ENCODE measurements at places on chromosomes 1 and 21.

DNA sequence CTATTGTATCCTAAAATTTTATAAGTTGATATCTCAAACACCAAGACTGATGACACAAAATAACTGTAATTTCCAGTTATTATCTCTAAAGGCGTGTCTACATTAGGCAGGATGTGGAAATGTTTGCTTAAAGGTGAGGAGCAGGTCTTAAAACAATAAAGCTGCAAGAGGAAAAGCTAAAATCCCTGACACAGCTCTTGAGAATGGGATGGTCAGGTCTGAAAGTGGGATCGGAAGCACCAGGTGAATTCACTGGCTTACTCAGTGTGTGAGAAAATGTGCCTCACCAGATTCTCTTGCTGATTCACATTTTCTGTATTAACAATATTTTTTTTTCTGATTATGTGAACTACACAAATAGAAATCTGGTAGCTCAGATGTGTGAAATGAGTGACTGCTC lies 421.9 kb upstream of the ADAMTS5 start:
- DNase-seq = no peak

DNA sequence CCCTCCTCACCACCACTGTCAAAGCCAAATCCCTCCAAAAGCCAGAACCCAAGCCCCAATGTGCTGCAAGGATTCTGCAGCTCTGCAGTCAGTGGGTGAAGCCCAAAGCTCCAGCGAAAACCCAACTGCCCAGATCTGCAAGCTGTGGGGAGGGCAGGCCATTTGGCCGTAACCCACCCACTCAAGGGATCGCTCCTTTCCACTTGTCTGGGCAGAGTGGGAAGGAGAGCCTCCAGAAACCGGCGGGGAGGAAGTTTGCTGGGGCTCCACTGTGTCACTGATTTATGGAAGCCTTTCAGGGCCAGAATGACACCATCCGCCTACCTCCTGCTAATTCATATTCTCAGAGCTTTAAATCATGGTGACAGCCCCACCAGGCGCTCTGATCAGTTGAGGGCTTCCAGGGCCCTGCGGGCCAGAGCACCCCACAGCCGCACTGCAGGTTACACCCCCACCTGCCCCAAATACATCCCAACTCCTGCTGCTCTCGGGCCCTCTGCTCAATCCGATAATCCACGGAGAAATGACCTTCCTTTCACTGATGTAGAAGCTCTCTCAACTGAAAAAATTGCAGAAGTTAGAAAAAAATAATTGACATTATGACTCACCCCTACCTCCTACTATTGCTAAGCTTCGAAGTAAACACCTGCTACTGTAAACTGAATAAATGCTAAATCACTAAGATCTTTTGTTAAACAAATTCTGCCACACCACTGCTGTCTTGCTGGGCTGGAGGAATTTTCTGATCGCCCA lies 40.6 kb upstream of the RAB4A start:
- no peak for DNase-seq

DNA sequence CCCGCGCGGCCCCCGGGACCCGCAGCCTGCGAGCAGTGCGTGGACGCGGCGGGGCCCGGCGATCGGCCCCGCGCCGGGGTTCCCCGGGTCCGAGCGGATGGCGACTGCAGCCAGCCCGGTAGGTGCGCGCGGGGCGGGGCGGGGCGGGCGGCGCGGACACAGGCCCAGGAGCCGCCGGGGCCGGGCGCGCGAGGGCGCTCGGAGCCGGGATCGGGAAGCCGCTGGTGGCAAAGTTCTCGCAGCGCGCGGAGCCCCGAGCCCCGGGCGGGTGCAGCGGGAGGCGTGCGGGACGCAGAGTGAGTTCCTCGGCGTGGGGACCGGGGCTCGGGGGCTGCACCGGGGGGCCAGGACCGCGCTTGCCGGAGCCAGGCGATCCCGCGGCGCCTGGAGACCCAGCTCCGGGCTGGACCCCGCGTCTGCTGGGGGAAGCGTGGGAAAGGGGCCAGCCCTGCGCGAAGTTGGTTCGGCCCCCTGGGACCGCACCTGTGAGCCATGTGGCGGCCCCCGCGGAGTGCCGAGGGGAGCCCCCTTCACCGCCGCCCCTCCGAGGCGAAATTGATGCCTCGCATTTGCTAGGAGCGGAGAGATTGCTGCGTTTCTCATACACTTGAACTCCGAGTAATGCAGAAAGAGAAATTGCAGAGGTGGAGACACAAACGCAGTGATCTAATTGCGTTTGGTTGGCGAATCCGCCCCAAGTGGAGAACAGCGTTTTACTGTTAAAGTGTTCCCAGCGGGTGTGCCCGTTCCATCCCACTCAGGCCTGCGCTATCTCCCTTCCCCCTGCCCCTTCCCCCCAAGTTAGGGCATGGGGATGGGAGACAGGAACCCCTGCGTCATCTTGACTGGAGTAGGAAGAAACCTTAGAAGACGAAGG lies 228.9 kb upstream of the TMEM51 start:
- DNase-seq = peak; percentile 23

- no peak for DNase-seq
Observed at GRCh38 chr21:43593078-43593477, 66.2 kb downstream of the HSF2BP start.

GRCh38 chr1:216119600-216119999 lies 303.6 kb downstream of the USH2A start:
- no peak for DNase-seq

GRCh38 chr1:246608616-246609376 lies 42.5 kb downstream of the CNST start:
- DNase-seq = no peak

DNA sequence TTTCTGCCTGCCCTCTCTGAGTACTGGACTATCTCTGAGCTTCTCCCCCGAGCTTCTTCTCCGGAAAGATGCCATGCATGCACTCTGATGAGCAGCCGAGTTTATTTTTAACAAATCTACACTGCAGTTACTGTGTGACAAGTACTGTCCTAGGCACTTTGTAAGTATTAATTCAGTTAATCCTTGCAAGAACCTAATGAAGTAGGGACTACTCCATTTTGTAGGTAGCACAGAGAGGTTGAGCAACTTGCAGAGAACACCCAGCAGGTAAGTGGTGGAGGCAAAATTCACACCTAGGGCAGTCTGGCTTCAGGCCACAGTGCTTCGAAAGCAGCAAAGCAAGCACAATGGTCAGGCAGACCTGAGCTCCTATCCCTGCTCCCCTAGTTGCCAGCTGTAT lies 3.8 kb upstream of the TAL1 start:
- no peak for DNase-seq

GRCh38 chr21:44962403-44962966 lies 22.7 kb downstream of the SLX9 start:
- no peak for DNase-seq

GRCh38 chr1:81414488-81415015 lies 386.2 kb upstream of the ADGRL2 start:
- DNase-seq = peak; percentile 78

DNA sequence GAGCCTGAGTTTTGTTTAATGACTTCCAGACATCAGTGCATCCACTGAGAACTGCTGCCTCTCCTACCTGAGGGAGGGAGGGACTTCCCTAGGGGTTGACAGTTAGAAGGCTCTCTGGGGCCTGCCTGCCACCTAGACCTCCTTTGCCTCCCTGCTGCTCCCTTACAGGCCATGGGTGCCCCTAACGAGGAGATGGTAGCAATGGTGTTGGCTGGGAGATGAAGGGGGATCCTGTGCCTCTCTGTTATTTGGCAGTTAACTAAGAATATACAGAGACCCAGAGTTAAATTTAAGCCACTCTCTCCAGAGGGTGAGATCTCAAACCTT lies 66.1 kb downstream of the UBE2U start:
- DNase-seq = no peak

DNA sequence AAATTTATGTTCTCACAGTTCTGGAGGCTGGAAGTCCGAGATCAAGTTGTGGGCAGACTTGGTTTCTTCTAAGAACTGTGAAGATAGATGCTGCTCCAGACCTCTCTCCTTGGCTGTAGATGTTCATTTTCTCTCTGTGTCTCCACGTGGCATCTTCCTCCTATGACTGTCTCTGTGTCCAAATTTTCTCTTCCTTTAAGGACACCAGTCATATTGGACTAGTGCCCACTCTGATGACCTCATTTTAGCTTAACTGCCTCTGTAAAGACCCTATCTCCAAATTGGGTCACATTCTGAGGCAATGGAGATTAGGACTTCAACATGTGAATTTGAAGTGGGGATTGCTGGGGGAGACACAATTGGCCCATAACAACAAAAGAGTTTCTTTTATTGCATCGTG lies 125.3 kb upstream of the ETS2 start:
- no peak for DNase-seq

DNA sequence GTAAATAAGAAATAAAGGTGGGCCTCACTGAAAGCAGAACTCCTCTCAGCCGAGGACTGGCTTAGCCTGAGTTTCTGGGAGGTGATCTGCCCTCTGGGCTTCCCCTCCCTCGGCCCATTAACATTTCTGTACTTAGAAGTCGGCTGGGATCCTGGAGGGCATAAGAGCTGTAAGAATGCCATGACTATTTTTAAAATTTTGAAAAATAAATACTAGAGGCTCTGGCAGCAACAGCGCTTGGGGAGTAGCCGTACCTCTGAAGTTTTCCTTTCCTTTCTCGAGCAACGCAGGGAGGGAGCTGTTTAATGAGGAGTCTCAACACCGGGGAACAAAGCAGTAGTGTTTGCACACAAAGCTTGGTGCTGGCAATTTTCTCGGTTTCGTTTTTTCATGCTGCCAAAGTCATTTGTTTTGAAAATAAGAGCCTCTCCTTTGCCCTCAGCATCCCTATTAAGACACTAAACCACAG lies 498.7 kb downstream of the SMYD3 start:
- no peak for DNase-seq

DNA sequence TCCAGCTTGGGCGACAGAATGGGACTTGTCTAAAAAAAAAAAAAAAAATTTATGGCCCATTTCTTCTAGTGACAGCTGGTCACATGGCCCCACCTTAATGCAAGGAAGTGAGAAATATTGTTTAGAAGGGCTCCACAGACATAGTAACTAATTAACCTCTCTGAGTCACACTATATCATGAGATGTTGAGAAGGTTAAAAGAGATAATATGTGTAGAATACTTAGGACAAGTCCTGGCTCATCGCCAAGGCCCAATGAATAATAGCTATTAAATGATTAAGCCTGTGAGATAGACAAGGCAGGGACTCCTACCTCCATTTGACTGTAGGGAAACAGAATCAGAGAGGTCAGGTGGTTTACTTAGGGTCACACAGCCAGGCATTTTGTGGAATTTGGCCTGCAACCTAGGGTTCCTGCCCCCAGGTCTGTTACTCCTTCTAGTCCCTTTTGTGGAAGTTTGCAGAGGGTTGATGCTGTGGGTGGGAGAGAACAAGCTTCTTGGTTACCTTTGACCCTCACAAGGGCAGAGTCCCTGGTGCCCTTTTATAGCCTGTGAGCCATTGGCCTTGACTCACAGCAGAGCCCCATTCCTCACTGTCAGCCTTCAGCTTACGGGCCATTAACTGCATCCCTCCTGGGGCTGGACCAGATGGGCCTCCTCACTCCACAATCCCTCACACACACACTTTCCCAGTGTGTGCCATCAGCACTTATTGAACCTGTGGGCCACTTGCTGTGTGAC lies 48.5 kb downstream of the OPRD1 start:
- no peak for DNase-seq

- no peak for DNase-seq
Observed at GRCh38 chr1:66705110-66705509, 47.1 kb upstream of the DYNLT5 start.

DNA sequence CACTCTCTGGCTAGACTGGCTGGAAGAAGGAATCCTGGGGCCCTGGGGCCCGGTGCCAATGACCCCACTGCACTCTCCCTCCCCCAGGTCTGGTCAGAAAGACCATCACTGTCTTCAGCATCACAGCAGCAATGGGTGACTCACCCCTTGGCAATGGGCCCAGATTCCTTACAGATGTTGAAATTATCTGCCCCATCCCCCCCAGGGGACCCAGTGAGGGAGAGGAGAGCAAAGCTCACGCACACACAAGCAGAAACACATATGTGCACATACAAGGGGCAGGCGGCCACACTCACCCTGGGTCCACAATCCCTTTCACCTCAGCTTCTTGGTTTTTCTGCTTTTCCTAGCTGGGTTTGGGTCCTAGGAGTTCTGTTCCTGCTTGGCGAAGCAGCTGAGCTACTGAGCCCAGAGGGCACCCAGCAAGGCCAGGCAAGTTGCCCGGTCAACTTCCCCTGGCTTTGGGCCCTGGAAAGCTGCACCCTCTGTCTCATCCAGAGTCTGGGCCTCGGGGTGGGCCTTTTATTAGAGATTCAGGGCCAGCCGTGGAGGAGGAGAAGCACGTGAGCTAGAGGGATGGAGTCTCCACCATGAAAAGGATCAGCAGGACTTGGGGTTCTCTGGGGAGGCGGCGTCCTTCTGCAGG lies 2.6 kb downstream of the COL16A1 start:
- DNase-seq = no peak

GRCh38 chr1:207393610-207394009 lies 60.5 kb upstream of the CR2 start:
- no peak for DNase-seq

DNA sequence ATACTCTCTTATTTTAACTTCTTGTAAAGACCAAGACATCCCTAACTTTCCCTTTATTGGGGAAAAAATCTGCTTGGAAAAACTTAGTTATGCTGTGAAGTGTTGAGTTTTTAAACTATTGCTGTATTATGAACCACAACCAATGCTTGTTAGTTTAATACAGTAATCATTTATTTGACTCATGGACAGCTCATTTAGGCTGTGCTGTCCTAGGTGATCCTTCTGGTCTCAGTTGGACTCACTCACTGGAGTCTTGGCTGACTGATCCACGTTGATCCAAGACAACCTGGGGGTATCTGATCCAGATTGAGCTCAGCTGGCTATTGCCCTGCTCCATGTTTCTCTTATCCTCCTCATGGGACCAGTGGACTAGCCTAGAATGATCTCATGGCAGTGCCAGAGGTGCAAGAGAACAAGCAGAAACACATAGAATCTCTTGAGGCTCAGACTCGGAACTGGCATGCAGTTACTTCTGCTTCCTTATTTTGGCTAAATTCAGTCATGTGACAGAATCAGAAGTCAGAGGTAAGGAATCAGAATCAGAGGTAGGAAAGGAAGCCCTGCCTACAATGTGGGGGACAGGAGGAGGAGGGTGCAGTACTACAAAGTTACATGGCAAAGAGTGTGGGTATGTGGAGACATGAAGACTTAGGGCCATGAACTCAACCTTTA lies 156.5 kb downstream of the FGGY start:
- no peak for DNase-seq

Data from neural crest cell (in vitro differentiated cells).